ENCODE measurements at places on chromosomes 6 and 20.

DNA sequence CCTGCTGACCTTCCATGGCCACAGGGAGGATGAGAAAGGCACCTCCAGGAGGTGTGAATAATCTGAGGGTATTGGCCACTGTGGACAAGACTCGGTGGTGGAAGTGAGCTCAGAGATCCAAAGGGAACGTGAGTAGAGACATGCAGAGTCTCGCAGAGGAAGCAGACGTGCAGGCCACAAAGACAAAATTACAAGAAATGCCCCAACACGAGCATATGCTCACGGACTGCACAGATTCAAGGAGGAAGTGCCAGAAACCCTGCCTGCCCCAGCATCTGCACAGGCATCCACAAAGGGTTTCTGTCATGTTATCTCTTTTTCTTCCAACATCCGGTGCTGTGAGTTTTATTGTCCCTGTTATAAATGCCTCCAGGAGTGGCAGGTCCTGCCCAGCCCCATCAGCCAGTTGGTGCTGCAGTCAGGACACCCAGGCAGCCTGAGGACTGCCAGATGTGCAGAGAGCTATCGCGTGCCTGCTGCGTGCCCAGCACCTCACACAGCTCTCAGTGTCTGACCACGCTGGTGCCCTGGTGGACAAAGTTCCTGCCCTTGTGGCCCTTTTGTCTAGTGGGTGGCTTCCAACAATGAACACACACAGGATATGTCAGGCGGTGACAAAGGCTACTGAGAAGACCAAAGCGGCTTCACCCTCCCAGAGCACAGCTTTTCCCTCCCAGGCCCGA, 34.0 kb upstream of the FANCE start:
- DNase-seq, result no peak

DNA sequence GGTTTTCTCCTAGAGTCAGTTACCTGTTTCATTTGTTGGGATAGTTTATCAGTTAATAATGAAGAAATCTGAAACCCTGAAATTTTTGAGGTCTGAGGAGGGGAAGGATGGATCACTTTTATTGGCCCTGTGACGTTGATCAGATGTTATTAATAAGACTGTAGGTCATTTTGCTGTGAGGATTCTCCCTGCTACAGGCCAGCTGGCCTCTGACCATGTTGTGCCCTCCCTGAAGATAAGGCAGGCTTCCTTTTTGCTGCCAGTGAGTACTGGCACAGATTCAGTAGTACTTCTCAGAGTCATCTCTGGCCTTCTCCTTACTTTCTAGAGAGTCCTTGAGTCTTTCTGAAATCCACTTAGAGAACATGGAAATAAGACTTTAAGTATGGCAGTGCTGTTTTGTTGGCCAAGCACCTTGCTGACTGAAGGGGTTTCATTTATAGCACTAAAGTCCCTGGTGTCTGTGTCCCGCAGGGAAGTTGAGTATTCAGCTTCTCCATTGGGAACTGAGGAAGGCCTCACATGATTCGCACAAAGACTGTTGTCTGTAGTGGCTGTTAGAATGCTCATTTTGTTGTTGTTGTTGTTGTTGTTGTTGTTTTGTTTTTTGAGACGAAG, 202.6 kb downstream of the DTNBP1 start:
- no peak for DNase-seq

DNA sequence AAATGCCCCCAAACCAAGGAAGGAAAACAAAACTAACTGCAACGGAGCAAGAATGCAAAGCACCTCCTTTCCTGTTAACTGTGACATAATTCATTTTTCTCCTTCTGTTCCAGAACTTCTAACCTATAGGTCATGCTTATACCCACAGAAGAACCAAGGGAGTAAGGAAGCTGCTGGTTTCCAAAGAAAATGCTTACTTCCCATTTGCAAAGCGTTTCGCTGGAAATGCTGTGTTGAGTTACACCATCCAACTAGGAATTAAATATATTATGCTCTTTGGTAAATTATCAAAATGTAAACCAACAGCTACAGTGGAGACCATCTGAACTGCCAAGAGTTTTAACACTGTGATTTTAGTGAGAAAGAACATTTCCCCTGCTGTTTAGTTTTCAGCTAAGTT, 42.9 kb downstream of the ATXN1 start:
- DNase-seq, result no peak

DNA sequence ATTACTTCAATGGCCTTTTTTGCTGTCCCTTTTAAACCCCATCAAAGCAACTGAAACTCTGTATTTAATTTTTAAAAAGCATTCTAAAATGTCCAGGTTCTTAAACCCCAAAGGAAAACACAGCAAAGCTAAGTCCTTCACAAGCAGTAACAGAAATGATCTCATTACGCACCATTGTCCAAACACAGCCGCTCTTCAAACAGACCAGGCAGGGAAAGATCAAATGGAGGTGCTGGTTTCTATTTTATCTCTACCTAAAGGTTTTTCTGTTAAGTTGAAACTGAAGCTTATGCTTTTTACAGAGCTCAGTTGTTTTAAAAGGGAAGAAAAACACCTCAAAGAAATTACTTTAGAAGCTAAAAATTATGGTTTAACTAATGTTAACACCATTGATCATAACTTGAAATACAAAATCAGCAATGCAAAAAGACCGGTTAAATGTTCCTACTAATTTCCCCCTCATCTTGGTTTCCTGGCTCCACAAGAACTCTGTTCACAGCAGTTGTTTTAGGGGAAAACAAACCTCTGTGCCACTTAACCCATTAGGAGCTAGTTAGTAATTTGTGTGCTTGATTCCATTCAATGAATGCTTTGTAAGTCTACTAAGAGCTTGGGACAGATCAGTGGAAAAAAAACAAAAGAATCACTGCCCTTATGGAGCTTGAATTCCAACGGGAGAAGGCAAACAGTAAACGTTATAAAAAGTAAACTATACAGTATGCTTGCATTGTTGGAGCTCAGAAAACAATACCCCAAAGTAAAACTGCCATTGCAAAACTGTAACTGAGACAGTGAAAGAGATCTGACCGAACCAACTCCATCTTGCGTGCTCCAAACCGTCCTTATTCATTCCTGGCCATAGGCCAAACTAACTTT, 87.4 kb downstream of the CD24 start:
- DNase-seq, result no peak

- DNase-seq, result no peak
These were observed 3.2 kb downstream of the RIMS4 start for GRCh38 chr20:44807051-44807683.

DNA sequence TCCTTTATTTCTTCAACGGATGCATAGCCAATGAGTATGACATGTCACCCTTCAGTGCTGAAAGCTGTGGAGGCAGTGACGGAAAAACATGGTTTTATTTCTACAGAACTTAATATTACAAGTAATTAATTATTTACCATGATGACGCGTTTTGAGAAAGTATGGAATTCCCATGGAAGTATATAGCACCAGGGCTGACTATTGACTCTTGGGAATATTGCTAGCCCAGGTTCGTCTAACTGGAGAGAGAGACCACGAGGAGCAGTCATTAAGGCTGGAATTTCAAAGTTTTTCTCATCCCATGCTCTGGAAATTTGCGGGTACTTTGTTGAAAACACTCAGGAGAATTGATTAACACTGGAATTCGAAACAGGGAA, 155.2 kb upstream of the PRSS16 start:
- DNase-seq, result no peak

GRCh38 chr6:49082611-49083010, 380.4 kb downstream of the MMUT start:
- peak; percentile 31 for DNase-seq

GRCh38 chr6:32943864-32944649, 3.2 kb upstream of the HLA-DMB start:
- no peak for DNase-seq

DNA sequence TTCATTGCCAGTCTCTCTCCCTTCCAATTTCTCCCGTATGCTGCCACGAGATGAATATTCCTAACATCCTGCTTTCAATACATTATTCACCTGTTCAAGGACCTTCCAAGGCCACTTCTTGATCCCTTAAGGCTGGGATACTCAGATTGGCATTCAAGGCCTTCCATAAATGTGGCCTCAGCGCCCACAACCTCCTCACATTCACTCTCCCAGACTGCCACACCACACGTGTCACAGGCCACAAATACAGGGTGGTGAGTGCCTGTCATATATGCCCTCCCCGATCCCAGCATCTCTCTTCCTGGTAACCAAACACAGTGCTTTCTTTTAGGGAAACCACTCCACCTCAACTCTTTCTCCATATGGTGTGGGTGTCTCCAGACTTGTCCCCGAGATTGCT, 55.5 kb downstream of the TTI1 start:
- DNase-seq, result no peak

GRCh38 chr6:19024737-19025136, 637.6 kb downstream of the RNF144B start:
- DNase-seq, result peak; percentile 3

GRCh38 chr20:13995086-13995665, at the start of gene MACROD2:
Gene MACROD2 (plus strand): TSS chr20:13995516.
- peak; percentile 78 for DNase-seq

- DNase-seq, result no peak
These were observed 162.1 kb upstream of the ZNF337 start for GRCh38 chr20:25858495-25859425.

DNA sequence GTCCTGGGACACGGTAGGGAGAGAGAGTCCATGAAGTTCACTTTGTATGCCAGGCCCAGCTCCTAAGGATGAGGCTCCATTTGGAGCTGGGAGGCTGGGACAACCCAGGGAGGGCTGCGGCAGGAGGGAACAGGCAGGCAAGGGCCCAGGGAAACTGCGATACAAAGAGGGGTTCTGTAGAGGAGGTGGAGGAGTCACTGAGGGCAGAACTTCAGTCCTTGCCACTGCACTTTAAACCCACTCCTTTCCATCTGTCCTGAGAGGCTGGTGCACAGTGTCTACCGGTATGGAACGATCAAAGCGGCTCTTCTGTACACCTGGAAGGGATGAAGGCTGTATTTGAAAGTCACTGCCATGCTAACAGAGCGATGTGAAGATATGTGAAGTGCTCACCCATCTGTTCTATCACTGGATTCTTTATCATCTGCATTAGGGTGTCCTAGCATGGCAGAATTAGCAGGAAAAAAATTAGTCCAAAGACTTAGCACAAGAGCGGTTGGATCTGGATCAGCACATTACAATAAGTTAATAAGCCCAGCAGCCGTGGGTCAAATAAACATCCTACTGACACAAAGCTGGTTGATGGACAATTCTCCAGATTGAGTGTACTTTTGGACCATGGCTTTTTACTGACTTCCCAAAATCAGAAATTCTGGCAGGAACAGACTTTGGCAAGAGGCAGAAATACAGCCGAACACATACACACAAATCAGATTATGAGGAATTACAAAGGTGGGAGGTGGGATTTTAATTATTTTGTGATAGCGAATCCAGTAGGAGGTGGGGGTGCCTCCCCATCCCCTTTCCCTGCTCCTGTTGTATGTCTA, 20.9 kb upstream of the ZFAND3 start:
- no peak for DNase-seq

GRCh38 chr20:32444474-32445220, 86.5 kb downstream of the ASXL1 start:
- DNase-seq, result peak; percentile 15

- DNase-seq, result no peak
These were observed 16.3 kb downstream of the TMEM170B start for GRCh38 chr6:11553824-11554223.

- DNase-seq, result no peak
These were observed 1067.5 kb upstream of the MAP3K7 start for GRCh38 chr6:91654357-91654756.

DNA sequence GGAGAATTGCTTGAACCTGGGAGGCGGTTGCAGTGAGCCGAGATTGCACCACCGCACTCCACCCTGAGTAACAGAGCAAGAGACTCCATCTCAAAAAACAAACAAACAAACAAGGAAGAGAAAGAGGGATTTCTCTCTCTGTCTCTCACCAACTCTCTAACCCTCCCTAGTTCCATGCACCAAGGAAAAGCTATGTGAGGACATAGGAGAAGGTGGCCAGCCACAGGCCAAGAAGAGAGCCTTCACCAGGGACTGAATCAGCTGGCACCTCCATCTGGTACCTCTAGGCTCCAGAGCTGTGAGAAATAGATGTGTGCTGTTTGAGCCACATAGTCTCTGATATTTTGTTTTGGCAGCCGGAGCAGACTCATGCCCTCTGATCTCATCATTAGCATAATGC, 9.0 kb upstream of the FAM110A start:
- no peak for DNase-seq

GRCh38 chr20:64167676-64168075, 3.4 kb downstream of the MYT1 start:
- DNase-seq, result no peak

DNA sequence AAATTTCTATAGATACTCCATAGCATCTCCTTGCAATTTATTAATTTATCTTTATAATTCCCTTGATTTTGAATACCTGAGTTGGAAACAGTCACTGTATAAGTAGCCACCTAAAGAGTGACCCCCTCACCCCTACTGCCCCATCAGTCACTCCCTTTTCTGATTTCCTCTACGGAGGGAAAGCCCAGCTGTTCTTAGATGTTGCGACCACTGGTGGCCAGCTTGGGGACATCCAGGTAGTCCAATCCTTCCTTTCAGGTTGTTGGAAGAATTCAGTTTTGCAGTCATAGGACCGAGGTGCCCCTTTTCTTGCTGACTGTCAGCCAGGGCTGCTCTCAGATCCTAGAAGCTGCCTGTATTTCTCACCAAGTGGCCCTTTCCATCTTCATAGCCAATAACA, 87.8 kb downstream of the BMP6 start:
- DNase-seq, result no peak

DNA sequence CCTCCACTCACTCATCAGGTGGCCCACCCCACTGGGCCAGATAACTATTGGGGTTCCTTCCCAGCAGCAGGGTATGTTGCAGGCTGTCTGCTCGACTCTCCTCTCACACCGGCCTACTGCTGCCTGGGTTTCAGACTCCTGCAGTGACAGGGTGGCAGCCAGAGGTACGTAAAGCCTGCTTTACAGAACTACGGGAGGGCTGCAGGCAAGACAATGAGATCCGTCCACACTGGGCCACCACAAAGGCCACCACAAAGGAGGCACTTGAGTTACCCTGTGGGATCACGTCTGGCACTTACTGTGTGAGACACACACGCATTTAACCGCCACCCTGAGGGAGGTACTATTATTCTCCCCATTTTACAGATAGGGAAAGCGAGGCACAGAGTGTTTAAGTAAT, 78.5 kb downstream of the NFATC2 start:
- DNase-seq, result no peak

GRCh38 chr6:118372413-118372812, 175.7 kb upstream of the PLN start:
- no peak for DNase-seq

DNA sequence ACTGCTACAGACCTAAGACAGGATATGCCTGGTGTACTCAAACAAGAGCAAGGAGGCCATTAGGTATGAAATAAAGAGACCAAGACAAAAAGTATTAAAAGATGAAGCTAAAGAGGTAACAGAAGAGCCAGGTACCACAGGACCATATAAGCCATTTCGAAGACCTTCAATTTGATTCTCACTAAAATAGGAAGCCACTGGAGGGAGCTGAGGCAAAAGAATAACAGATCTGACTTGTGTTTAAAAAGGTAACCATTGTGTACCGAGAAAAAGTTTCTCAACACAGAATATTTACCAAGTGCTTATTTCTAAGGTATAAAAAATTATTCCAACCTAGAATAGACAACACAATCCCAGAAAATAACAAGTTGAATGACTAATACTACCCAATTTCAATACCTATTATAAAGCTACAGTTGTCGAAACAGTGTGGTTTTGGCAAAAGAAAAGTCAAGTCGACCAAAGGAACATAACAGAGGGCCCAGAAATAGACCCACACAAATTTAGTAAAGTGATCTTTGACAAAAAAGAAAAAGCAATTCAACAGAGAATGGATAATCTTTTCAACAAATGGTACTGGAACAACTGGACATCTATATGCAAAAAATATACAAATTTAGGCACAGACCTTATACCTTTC, 125.3 kb upstream of the DST start:
- no peak for DNase-seq
